ENCODE measurements at places on chromosomes 3 and 15. TPM values are rescaled to one million over a fixed set of nuclear protein-coding genes. Genes with fewer than 3 reads are reported as not detected.
A peak's percentile ranks its signal among the peaks of the same experiment; 100 is the strongest.

- H3K4me1 ChIP-seq = peaks cover 1% of the 10 kb centered on the region
- no peaks in the 10 kb centered on the region for H3K27me3 ChIP-seq
- H3K36me3 ChIP-seq = no peaks in the 10 kb centered on the region
- no peak overlapping the region for H3K27ac ChIP-seq
- H3K4me3 ChIP-seq = no peak overlapping the region
Observed at GRCh38 chr3:119697394-119697793, 5.4 kb upstream of the CFAP91 start.

TRIM69 gene
- polyA plus RNA-seq = 14.1 TPM

- no peaks in the 10 kb centered on the region for H3K36me3 ChIP-seq
- H3K4me3 ChIP-seq = no peak overlapping the region
- no peak for DNase-seq
- H3K27me3 ChIP-seq = no peaks in the 10 kb centered on the region
Observed at GRCh38 chr15:52417521-52417920, 111.2 kb downstream of the MYO5A start.

- peaks cover 11% of the 10 kb centered on the region for H3K4me1 ChIP-seq
- peak overlapping the region; percentile 74 for H3K4me3 ChIP-seq
- no peaks in the 10 kb centered on the region for H3K36me3 ChIP-seq
- no peak for DNase-seq
Observed at GRCh38 chr15:73053398-73053723, 1.1 kb downstream of the NEO1 start.

- no peaks in the 10 kb centered on the region for H3K27me3 ChIP-seq
- DNase-seq = no peak
- H3K4me3 ChIP-seq = no peak overlapping the region
- no peaks in the 10 kb centered on the region for H3K4me1 ChIP-seq
- no peaks in the 10 kb centered on the region for H3K36me3 ChIP-seq
Observed at GRCh38 chr3:111277226-111277625, 205.6 kb downstream of the NECTIN3 start.

GRCh38 chr3:64122476-64122875, 99.2 kb upstream of the PSMD6 start:
- DNase-seq = no peak
- H3K4me1 ChIP-seq = no peaks in the 10 kb centered on the region
- H3K27me3 ChIP-seq = no peaks in the 10 kb centered on the region
- H3K4me3 ChIP-seq = no peak overlapping the region

- DNase-seq = no peak
- H3K4me3 ChIP-seq = no peak overlapping the region
- peaks cover 61% of the 10 kb centered on the region for H3K36me3 ChIP-seq
- no peaks in the 10 kb centered on the region for H3K4me1 ChIP-seq
Observed at GRCh38 chr3:197837282-197837681, 46.2 kb downstream of the LRCH3 start.

DNA sequence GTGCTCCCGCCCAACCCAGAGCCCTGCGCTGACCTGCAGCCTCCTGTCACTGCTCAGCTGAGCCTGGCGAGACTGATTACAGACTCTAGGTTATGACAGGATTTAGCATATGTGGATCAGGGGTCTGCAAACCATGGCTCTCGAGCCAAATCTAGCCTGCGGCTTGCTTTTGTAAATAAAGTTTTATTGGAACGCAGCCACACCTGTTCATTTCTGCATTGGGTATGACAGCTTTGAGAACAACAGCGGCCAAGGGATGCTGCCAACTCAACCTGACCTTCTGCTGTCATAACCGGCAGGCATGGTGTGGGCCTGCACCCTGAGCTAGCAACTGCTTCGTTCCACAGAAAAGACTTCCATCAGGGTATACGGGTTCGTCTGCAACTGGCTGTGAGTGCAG, 50.5 kb upstream of the IQSEC1 start:
- no peak for DNase-seq
- H3K36me3 ChIP-seq = no peaks in the 10 kb centered on the region
- no peak overlapping the region for H3K27ac ChIP-seq

DNA sequence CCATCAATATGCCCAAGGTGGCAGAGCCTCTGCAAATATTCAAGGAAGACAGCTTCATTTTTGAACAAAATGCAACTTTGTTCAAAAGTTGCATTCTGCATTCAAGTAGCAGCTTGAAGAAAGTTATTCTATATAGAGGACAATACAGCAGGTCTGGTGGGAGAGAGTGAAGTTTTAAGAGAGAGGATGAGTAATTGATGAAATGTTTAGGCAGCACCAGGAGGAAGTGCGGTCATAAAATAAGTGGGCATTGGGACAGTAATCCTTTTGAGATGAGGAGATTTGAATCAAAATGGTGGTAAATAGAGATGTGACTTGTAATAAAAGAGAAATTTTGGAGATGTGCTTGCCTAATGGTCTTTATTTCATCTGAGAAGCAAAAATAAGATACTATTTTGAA, 607.3 kb upstream of the ZNF385D start:
- H3K27me3 ChIP-seq = no peaks in the 10 kb centered on the region
- H3K4me1 ChIP-seq = no peaks in the 10 kb centered on the region
- no peak for DNase-seq
- H3K27ac ChIP-seq = no peak overlapping the region

GRCh38 chr3:195123281-195123691, 147.7 kb downstream of the XXYLT1 start:
- H3K4me1 ChIP-seq = peaks cover 11% of the 10 kb centered on the region
- no peaks in the 10 kb centered on the region for H3K36me3 ChIP-seq
- no peak for DNase-seq

DNA sequence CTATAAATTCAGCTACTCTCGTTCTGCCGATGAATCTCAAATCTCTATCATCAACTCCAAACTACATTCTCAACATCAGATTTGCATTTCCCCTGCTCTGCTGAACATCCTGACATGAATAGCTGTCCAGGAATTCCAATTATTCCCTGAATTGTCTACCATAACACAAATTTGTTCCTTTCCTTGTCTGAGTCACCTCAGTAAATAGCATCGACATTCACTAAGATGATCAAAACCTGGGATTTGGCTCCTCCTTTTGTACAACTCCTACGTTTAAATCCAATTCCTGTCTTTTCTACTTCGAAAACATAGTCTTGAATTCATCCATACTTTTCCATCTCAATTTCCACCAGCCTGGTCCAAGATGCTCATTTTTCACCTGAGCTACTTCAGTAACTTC, 107.0 kb downstream of the GREM1 start:
- H3K36me3 ChIP-seq = no peaks in the 10 kb centered on the region
- DNase-seq = no peak
- no peaks in the 10 kb centered on the region for H3K27me3 ChIP-seq
- no peaks in the 10 kb centered on the region for H3K4me1 ChIP-seq
- H3K4me3 ChIP-seq = no peak overlapping the region

ALDH1A2 gene
- 13.7 TPM for polyA plus RNA-seq

GRCh38 chr15:90035095-90035839, 34.1 kb downstream of the ZNF710 start:
- H3K27ac ChIP-seq = peak overlapping the region; percentile 89
- peak; percentile 50 for DNase-seq
- no peaks in the 10 kb centered on the region for H3K36me3 ChIP-seq
- no peak overlapping the region for H3K4me3 ChIP-seq

DNA sequence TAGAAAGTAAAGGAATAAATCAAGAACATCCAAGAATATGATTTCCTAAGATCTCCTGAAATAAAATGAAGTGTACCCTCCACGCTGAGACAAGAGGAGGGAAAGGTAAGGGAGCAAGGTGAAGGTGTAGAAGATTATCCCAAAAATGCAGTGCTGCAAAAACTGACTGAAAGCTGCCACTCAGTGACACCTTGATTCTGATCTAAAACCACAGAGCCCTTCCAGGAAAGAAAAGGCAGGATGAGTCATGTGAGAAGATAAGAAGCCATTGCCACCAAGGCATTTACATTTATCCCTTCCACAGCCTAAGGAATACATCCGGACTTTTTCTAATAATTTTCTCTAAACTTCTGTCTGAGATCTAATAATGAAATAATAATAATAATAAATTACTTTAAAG, 49.9 kb downstream of the IGSF11 start:
- no peaks in the 10 kb centered on the region for H3K4me1 ChIP-seq
- no peak overlapping the region for H3K27ac ChIP-seq
- no peaks in the 10 kb centered on the region for H3K36me3 ChIP-seq
- H3K27me3 ChIP-seq = no peaks in the 10 kb centered on the region
- H3K4me3 ChIP-seq = no peak overlapping the region

DNA sequence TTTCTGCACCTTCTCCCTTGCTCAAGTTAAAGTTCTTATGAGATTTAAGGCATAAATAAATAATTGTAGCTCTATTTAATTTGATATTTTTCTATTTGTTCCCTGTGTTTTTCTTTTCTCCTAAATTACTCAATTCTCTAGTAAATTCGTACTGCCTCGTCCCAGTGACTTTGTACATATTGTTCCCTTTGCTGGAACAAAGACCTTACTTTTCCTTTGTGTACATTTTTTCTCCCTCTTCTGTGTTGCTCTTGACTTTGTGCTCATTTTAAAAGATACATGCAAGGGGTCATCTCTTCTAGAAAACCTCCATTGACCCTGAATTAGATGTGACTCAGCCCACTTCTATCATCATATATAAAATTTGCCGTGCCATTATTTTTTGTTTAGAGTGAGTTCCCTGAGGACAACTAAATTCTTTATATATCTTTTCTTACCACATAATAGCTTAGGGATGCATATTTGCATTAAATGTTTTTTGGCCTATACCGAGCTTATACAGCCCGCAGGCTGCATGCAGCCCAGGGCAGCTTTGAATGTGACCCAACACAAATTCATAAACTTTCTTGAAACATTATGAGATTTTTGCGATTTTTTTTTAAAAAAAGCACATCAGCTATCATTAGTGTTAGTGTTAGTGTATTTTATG, 29.6 kb downstream of the PPP4R2 start:
- no peak overlapping the region for H3K27ac ChIP-seq
- DNase-seq = no peak
- no peak overlapping the region for H3K4me3 ChIP-seq
- H3K4me1 ChIP-seq = peaks cover 18% of the 10 kb centered on the region

BNC1 gene
- polyA plus RNA-seq = 4.2 TPM

DNA sequence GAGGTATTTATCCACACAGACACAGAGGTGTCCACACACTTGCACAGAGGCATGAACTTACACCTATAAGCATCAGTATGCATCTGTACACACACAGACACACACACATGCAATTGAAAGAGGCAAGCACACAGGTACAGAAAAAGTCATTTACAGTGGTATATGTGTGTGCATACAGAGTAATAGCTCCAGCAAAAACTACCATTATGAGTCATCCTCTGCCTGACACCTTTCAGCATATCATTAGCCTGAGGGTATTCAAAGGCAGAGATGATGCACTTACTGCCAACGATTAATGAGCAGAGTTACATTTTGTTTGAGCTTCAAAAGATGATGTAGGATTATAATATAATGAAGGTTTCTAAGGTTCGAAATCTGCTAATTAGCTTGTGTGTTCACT, 100.3 kb upstream of the TPRG1 start:
- no peaks in the 10 kb centered on the region for H3K36me3 ChIP-seq
- no peak overlapping the region for H3K27ac ChIP-seq
- no peaks in the 10 kb centered on the region for H3K4me1 ChIP-seq
- no peak for DNase-seq
- no peak overlapping the region for H3K4me3 ChIP-seq

- no peaks in the 10 kb centered on the region for H3K27me3 ChIP-seq
- H3K36me3 ChIP-seq = no peaks in the 10 kb centered on the region
- H3K4me1 ChIP-seq = no peaks in the 10 kb centered on the region
Observed at GRCh38 chr3:377158-377561, 180.6 kb downstream of the CHL1 start.

MST1R gene
- polyA plus RNA-seq = 49.8 TPM

DNA sequence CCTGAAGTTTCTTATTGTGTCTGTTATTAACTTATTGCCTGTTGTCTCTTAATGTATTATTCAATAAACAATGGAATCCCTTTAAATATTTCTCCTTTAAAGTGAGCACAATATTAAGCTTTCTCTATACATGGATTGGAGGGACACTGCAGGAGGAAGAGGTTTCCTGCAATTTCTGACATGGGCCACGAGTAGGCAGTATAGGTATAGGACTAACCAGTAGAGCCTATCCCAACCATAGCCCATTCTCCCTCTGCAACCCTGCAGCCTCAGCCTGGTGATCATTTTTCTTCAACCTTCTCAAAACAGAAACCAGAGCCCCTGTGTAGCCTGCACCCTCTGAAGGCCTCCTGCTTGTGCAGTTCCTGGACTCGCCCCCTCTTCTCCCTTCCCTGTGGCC, 124.8 kb downstream of the NEK10 start:
- no peaks in the 10 kb centered on the region for H3K4me1 ChIP-seq
- H3K36me3 ChIP-seq = no peaks in the 10 kb centered on the region
- DNase-seq = no peak

DNA sequence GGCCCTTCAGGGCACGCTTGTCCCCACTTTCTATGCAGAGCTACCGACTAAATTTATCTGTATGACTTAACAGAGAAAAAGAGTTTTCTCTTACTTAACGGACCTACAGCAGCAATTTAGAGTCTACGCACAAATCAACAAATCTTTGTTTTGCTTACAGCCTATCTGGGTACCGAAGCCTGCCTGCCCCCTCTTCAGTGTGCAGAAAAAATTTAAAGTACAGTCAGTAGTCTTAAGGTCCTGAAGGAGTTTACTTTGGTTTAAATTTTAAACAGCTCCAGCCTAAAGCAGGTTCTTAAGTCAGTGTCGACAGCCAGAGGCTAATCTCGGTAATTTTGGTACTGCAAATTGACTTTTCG, 570 bp downstream of the SACM1L start:
- H3K36me3 ChIP-seq = peaks cover 2% of the 10 kb centered on the region
- H3K27ac ChIP-seq = peak overlapping the region; percentile 85
- H3K27me3 ChIP-seq = no peaks in the 10 kb centered on the region
- DNase-seq = no peak
- H3K4me3 ChIP-seq = peak overlapping the region; percentile 83

DNA sequence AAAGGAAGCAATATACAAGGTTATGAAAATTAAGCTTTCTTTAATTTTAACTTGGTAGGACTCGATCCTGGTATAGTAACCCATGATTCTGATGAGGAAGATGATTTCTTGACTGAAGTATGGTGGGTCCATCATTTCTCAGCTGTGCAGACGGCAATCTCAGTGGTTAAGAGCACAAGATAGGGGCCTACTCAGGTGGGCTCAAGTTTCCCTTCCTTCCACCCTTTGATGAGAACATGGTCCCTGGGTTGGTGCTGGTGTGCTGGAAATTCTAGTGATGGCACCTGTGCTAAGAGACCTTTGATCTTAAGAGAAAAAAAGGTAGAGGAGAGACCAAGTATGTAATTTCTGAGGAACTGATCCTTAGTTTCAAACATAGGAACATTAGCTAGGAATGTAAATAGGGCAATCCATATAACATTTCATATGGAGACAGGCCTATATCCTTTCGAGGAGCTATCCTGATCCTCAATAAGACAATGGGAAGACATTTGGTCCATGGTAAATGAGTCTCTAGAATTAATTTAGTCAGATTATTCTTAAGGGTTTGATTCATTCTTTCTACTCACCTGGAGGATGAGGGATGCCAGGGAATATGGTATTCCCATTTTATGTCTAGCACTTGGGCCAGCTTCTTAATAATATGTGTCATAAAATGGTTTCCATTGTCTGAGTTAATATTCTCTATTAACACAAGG, 104.5 kb upstream of the NECTIN3 start:
- H3K27ac ChIP-seq = no peak overlapping the region
- H3K27me3 ChIP-seq = no peaks in the 10 kb centered on the region
- H3K4me3 ChIP-seq = no peak overlapping the region

- no peak for DNase-seq
- no peak overlapping the region for H3K27ac ChIP-seq
- no peak overlapping the region for H3K4me3 ChIP-seq
- H3K36me3 ChIP-seq = no peaks in the 10 kb centered on the region
- H3K4me1 ChIP-seq = no peaks in the 10 kb centered on the region
Observed at GRCh38 chr3:171480526-171480925, 20.3 kb upstream of the TNIK start.

- no peak overlapping the region for H3K27ac ChIP-seq
- no peak overlapping the region for H3K4me3 ChIP-seq
- no peak for DNase-seq
Observed at GRCh38 chr15:94924971-94925598, 693.7 kb downstream of the MCTP2 start.

All from large intestine (tissue), 12 donors.